ENCODE measurements at places on chromosomes 1 and 21.

DNA sequence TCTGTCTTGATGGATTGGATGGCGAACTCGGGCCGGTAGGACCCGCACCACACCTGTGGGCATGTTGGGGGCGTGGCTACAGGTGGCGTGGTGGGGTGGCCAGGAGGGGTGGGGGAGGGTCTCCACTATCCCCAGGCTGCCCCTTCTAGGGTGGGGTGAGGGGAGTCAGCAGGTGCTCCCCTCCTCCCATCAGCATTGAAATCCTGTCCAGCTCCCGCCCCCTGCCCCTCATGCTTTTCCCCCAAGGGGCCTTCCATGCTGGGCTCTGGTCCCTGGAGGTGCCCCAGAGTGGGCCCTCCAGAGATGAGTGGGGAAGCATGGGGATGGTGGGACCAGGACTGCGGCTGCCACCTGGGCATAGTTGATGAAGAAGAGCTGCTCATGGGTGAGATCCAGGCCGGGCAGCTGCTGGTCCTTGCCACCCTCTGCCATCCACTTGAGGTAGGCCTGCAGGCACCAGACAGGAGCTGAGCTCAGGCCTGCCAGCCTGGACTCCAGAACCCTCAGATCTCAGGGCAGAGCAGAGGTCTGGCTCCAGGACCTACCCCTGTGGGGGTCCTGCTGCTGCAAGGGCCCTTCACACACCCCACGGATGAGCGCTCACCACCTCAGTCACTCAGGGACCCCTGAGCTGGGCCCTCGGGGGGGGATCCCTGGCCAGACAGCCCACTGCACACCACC is 5.1 kb downstream of the PRXL2B start:
- no peak for DNase-seq

DNA sequence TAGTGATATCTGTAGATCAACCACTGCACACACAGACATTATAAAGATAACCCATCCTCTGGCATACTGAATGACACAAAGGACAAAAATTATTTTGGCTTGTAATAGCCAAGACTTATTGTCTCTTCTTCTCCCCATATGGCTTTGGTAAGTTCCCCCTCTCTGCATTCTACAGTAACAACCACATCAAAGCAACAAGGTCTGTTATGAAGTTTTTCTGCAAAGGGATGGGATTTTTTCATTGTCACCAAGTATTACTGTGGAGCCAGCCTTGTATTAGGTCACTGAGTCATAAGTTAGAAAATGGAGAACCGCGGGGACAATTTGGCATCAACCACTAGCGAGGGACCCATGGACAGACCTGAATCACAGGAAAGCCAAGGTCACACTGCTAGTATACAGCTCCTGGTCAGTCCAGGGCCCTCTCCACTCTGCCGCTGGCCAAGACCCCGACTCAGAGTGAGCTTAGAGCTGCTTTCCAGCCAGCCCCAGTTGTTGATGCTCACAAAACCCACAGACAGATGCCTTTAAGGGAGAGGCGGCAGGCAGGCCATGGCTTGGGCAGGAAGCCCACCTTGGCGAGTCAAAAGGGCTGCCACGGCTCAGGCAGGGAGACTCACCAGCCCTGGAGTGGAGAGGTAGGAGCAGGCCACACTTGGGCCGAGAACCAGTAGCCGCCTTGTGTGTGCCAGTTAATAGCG is 6.0 kb downstream of the PABPC4 start:
- DNase-seq = no peak

DNA sequence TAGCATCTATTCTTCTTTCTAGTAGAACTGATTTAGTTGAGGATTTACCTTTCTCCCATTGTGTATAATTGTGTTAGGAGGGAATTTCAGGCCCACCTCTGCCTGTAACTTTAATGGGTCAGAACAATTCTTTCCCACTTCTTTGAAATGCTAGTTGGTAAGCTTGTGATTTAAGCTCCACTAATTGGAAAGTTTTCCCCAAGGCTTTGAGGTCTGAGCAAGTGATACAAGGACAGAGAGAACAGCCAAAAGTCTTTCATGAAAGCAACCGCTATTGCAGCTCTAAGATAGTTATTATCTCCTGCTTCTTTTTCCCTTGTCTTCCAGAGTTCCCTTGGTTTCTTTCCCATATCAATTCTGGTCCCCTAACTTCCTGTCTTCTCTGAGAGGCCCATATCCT is 38.7 kb upstream of the PDC start:
- DNase-seq = no peak

- peak; percentile 92 for DNase-seq
Measured at GRCh38 chr1:112700290-112701226, 6.4 kb downstream of the RHOC start.

GRCh38 chr1:246428542-246429308 is 78.4 kb downstream of the SMYD3 start:
- peak; percentile 96 for DNase-seq

DNA sequence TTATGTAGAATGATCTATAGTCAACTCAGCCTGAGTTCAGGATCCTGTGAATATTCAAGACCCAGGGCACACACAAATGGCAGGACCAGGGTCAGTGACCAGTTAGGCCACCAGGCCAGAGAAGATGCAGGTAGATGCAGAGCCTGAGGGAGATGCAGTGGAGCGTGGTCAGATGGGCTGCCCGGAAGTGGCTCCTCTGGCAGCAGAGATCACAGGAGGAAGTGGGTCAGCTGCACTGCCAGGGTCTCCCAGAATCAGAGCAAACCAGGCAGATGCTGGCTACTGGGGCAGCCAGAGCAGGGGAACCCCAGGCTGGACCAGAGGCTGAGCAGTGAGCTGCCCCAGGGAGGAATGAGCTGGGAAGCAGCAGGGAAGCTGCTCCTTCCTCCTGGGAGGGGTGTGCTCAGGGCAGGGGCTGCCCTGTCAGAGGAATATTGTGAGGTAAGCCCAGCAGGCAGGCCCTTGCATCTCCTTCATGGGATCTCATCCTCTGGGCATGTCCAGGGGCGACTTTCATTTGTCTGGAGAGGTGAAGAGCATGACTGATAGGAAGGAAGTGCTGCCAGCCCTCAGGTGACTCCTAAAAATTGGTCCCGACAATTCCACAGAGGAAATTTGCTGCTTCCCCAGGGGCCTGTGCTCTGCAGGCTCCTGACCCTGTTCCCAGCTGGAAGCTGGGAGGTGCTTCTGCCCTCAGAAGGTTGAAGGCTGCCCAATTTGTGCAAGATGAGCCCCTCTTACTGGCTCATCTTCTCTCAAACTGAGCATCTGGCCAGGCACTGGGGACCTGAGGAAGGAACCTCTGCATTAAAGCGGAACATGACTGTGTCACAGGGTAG is 49.3 kb downstream of the STUM start:
- DNase-seq = no peak

GRCh38 chr1:36115931-36116330 is 9.1 kb downstream of the COL8A2 start:
- no peak for DNase-seq

GRCh38 chr1:32580348-32581017 is 41.3 kb downstream of the ZBTB8A start:
- DNase-seq = no peak

GRCh38 chr1:246142320-246142893 is 364.7 kb downstream of the SMYD3 start:
- peak; percentile 94 for DNase-seq

DNA sequence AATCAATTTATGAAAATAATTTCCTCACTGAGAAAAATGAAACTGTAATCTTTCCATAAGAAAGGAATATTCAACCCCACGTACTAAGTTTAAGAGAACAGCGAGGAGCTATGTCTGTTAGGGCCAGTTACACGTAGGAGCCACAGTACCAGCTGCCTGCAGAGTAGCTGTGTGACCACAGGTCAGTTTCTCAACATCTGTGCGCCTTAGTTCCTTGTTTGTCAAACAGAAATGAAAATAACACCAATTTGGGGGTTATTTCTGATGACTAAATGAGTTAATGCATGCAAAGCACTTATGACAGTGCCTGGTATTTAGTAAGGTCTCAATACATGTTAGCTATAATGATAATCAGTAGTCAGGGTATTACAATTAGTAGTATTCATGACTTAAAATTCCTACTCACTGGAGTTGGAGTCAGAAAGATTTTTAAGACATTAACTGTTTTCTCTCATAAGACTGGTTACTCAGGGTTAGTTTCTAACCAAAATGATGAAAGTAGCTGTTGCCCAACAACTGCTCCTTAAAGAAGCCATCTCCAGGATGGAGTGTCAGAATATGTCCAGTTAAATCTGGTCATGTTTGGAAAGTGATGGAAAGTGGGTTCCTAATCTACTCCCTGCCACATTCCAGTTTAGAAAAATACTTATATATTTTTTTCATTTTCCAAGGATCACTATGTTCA is 85.8 kb upstream of the ZNF648 start:
- DNase-seq = no peak

GRCh38 chr21:33642896-33643657 is 776 bp downstream of the ITSN1 start:
- DNase-seq = no peak

- DNase-seq = no peak
Measured at GRCh38 chr1:26583646-26584485, 54.3 kb downstream of the RPS6KA1 start.

- DNase-seq = peak; percentile 46
Measured at GRCh38 chr21:44054710-44055109, 42.6 kb downstream of the TRAPPC10 start.

GRCh38 chr1:80769208-80769750 is 1031.5 kb upstream of the ADGRL2 start:
- DNase-seq = no peak

All from non-pigmented ciliary epithelial cell (primary cell).